Panc1 (cell line): ENCODE measurements at places on chromosomes 12 and 14.

DNA sequence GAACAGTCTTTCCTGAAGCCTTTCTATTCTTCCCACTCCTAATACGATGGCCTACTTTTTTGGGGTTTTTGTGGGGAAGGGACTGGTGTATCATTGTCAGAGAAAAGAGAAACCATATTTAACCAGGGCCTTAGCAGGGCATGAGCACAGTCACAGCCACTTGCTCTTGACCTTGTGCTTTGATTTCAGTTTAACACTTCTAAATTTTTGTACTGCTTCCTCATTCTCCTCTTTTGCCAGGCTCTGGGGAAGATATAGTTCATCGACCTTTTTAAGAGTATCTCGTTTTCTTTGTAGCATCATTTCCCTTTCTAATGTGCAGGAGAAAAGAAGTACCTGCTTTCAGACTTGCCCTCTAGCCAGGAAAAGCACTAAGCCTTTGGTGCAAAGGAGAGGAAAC lies 2.2 kb downstream of the ZBTB1 start:
- H3K27me3 ChIP-seq, result no peaks in the 10 kb centered on the region
- H3K4me1 ChIP-seq, result peaks cover 40% of the 10 kb centered on the region
- peak overlapping the region; percentile 83 for H3K4me3 ChIP-seq
- H3K36me3 ChIP-seq, result peaks cover 9% of the 10 kb centered on the region; the same call in 1 of the 2 replicates

DNA sequence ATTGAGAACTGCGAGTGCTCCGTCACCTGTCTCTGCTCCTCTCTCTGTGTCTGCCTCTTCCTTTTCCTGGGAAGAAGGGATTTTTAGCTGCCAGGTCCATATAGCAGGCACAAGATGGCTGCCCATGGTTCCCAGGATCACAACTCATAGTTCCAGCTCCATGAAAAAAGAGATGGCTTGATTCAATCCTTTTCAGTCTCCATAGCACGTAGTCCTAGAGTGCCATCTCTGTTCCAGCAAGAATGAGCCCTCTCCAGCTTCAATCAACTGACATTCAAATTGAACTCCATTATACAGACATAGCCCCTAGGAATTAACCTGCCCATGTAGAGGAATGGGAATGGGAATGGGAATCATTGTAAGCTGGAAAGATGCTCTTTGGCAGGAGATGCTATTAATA lies 34.7 kb upstream of the RTRAF start:
- DNase-seq, result no peak
- no peak overlapping the region for H3K27ac ChIP-seq
- H3K36me3 ChIP-seq, result no peaks in the 10 kb centered on the region
- no peaks in the 10 kb centered on the region for H3K27me3 ChIP-seq
- no peak overlapping the region for H3K4me3 ChIP-seq

GRCh38 chr14:60211153-60211552 lies 37.9 kb upstream of the PPM1A start:
- no peak overlapping the region for H3K27ac ChIP-seq
- no peaks in the 10 kb centered on the region for H3K4me1 ChIP-seq
- H3K36me3 ChIP-seq, result no peaks in the 10 kb centered on the region
- H3K4me3 ChIP-seq, result no peak overlapping the region

- H3K4me1 ChIP-seq, result peaks cover 21% of the 10 kb centered on the region
- H3K4me3 ChIP-seq, result peak overlapping the region; percentile 64
- H3K27ac ChIP-seq, result peak overlapping the region; percentile 77
- no peaks in the 10 kb centered on the region; the same call in 1 of the 2 replicates for H3K27me3 ChIP-seq
Observed at GRCh38 chr12:104605685-104606084, 148.9 kb downstream of the CHST11 start.

DNA sequence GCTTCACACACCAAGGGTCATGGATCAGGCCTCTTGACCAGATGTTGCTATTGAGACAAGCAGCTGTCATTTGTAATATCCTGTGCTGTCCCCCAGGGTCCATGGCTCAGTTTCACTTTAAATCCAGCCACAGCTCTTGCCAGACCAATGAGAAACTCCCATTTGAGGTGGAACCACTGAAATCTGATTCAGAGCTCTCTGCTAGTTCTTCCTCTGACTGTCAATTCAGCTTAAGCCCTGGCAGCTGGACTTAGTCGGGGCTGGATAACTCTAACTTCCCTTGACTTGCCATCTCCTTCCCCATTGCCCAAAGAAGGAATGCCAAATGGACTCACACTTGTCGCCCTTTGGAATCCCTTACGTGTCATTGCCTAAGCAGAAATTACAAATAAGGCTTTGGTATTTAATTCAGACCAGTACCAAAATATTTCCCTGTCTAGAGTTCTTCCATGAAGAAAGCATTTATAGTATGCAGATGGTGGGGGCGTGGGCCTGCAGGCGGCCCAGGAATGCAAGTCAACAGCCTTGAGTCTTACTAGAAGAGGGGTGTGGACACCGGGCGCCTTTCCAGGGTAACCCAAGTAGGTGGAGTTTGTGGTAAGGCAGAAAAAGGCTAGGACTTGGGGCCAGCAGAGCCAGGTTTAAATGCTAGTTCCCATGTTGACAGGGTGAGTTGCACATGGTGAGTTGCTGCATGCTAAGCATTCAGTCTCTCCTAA lies 96.9 kb upstream of the TMPO start:
- no peaks in the 10 kb centered on the region for H3K36me3 ChIP-seq
- DNase-seq, result no peak
- H3K4me3 ChIP-seq, result no peak overlapping the region
- H3K4me1 ChIP-seq, result no peaks in the 10 kb centered on the region
- H3K27me3 ChIP-seq, result no peaks in the 10 kb centered on the region; the same call in 1 of the 2 replicates
- no peak overlapping the region for H3K27ac ChIP-seq

DNA sequence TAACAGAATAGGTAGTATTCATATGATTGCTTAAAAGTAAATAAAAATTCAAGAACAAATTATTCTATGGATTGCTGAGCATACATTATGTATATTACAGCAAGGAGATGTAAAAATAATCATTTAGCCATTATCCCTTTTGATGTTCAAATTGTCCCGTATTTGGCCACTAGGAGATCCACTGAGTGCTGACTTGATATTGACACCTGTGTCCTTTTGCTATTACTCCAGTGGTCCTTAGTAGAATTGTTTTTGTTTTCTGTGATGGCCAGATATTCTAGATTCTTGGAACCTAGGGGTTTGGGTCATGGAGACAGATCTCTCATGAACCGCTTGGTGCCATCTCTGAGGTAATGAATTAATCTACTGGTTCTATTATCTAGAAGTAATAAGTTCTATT lies 16.8 kb downstream of the ERO1A start:
- no peaks in the 10 kb centered on the region for H3K27me3 ChIP-seq
- peaks cover 4% of the 10 kb centered on the region; the same call in 1 of the 2 replicates for H3K36me3 ChIP-seq

DNA sequence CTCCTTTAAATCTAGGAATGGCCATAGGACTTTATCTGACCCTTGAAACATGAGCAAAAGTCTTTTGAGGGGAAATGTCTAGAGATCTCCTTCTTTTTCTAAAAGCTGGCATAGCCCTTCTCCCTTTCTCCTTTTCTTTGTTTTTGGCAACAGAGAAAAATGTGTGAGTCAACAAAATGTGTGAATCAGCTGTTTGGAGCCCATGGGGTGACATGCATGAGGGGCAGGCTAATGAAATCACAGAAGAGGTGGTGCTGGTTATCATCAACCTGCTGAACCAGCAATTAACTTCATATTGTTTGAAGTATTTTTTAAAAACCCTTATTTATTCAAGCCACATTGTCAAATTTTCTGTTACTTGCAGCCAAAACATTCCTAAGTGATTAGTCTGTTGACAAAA lies 132.3 kb downstream of the CCDC59 start:
- H3K27me3 ChIP-seq, result no peaks in the 10 kb centered on the region
- H3K27ac ChIP-seq, result no peak overlapping the region
- no peak overlapping the region for H3K4me3 ChIP-seq
- no peak for DNase-seq
- H3K36me3 ChIP-seq, result no peaks in the 10 kb centered on the region
- H3K4me1 ChIP-seq, result no peaks in the 10 kb centered on the region

DNA sequence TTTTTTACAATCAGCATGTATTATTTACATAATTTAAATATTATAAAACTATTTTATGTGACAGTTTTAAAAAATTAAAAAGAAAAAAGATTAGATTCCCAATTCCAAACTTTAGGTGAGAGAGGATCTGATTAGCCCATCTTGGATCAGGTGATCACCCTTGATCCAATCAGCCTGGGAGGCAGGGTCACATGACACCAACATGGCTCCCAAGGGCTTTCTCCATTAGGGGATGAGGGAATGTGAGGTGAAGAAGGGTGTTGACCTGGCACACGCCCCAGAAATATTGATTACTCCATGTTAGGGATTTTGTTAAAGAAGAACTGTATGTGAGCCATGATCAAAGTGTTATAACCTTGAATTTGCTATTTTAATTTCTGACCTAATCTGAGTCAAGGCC lies 225.4 kb downstream of the RBM19 start:
- no peak overlapping the region for H3K4me3 ChIP-seq
- H3K27ac ChIP-seq, result no peak overlapping the region
- H3K36me3 ChIP-seq, result no peaks in the 10 kb centered on the region
- H3K27me3 ChIP-seq, result peaks cover 9% of the 10 kb centered on the region
- no peak for DNase-seq
- no peaks in the 10 kb centered on the region for H3K4me1 ChIP-seq
